ENCODE measurements at places on chromosomes 3 and 15.

DNA sequence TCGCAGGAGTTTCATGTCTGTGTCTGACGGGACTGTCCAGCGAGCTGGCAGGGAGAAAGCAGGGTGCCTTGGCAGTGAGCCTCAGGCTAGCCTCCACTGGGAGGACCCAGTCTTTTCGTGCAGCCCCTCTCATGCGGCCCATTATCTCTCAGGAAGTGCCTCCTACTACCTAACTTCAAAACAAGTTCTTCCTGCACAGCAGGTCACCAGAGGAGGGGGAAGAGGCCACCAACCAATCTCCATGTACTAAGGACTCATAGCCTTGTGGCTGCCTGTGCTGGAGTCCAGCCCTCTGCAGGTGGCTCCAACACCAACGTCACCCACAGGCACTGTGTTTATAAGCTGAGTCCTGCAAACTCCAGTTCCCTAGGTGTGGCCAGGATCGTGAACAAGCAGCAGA, 4.8 kb downstream of the VIPR1 start:
- no peak for DNase-seq

DNA sequence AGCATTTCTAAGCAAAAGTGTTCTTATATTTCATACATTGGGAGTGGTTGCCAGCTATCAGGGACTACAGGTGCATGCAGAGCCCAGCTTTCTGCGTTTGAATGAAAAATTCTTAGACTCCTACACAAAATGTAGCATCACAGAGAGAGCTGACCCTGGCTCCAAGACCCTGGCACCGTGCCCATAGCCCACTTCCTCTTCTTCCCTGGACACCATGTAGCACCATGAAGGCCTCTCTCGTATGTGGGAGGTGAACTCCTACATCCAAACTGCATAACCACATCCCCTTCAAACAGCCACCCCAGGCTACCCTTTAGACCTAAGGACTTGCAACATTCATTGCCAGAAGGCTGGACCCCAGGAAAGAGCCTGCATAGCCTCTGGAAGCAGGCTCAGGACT, 35.8 kb upstream of the ATOSA start:
- DNase-seq, result no peak

DNA sequence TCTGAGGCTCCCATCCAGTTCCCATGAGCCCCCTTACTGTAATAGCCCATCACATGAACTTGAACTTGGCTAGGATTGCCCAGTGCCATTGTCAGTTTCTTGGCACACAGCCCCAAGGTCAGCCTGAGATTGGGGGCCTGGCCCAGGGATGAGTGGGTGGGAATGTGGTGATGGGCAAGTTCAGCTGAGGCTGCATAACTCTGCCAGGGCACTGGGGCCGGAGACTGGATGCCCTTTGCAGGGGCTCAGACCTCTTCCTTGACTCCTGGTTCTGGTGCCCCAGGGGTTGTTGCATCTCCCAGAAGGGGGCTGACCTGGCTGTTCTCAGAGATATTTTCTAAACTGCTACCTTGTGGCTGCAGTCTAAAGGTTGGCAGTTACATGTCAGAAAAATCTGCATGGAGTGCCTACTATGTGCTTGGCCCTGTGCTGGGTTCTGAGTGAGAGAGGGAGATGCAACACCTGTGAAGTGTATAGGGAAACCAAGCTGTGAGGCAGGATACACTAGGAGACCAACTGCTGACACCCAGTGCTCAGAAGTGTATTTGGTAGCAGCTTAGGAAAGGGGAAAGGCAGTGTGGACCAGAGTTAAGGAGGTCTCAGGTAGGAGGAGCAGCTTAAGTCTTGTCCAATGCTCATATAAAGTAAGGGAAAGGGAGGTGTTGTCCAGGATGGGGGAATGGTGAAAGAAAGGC, 74.8 kb upstream of the PRR23C start:
- no peak for DNase-seq

- no peak for DNase-seq
These were observed 770.9 kb downstream of the TUSC7 start for GRCh38 chr3:117480525-117480924.

- DNase-seq, result no peak
These were observed 67.4 kb downstream of the GRIP2 start for GRCh38 chr3:14472471-14473351.

DNA sequence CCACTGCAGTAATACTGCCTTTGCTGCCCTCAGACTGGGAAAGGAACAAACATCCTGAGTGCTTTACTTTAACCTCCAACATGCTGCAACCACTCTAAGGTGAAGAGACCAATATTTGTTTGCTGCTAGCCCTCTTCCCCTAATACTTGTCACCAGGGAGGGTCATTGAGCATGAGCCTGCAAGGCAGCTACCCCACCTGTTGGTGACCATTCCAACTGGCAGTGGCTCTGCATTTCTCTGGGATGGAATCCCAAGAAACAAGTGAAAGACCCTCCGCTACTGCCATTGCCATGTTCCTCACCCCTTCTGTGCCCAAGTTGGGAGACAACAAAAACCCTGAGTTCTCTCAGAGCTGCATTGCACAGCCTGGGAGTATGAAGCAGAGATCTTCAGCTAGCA, 462.7 kb downstream of the ZBBX start:
- DNase-seq, result no peak

DNA sequence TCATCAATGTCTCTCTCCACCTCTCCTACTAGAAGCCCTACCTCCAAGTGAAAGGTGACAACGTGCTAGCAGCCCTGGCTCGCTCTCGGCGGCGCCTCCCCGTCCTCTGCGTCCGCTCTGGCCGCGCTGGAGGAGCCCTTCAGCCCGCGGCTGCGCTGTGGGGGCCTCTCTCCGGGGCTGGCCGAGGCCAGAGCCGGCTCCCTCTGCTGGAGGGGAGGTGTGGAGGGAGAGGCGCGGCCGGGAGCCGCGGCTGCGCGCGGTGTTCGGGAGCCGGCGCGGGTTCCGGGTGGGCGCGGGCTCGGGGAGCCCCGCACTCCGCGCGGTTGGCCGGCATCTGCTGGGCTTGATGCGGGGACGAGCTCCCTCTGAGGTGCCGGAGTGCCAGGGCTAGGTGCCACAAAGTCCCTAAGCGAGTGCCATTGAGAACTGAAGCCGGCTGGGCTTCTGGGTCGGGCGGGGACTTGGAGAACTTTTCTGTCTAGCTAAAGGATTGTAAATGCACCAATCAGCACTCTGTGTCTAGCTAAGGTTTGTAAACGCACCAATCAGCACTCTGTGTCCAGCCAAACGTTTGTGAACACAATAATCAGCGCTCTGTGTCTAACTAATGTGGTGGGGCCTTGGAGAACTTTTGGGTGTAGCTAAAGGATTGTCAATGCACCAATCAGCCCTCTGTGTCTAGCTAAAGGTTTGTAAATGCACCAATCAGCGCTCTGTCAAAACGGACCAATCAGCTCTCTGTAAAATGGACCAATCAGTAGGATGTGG, 84.8 kb upstream of the ARRDC4 start:
- DNase-seq, result no peak

- DNase-seq, result no peak
These were observed 210.8 kb downstream of the TBC1D2B start for GRCh38 chr15:77866596-77867125.

DNA sequence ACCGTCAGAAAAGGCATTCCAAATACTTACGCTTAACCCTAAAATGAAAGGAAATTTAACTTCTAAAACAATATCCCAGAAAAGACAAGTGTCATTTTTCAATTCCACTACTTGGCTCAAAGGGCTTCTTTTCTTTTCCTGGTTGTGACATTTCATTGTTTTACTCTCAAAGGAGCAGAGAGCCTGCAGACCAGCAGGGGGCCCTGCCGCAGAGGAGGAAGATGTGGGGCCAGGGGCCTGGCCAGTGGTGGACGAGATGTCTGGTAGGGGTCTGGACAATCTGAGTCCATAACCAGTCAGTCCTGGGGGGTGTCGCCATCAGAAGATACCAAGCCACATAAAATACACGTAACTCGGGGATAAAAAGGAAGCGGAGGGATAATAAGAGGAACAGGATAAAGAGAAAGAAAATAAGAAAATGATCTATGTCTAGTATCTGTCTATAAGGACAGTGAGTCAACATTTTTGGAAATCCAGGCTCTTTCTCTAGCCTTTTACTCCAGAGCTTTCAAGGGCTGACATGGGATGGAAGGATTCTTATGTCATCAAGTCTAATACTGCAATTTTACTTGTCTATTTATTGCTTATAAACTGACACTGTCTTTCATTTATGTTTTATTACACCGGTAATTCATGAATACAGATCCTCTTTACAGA, 54.2 kb upstream of the ARHGEF3 start:
- no peak for DNase-seq
